ENCODE measurements at places on chromosomes 4 and X.
A peak's percentile ranks its signal among the peaks of the same experiment; 100 is the strongest.

DNA sequence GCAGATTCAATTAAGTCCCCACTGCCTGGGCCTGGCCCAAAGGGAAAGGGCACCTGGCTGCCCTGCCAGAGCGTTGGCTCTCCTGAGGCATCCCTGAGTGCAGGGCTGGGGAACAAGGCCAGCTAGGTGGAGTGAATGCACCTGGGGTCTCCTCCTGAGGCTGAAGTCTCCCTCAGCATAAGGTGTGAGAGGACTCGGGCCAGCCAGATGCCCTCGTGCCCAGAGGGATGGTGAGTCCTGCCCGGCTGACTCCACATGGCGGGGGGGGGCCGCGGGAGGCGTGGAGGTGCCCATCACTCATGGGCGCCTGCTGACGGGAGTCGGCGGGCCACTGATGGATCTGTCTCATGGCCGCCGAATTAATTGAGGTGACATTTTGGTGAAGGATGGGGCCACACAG, 87.8 kb downstream of the GATB start:
- no peak overlapping the region for H3K4me3 ChIP-seq
- no peaks in the 10 kb centered on the region for H3K4me1 ChIP-seq
- peaks cover 18% of the 10 kb centered on the region for H3K36me3 ChIP-seq

- no peaks in the 10 kb centered on the region for H3K27me3 ChIP-seq
- no peak overlapping the region for H3K4me3 ChIP-seq
- H3K27ac ChIP-seq: peak overlapping the region; percentile 90
- DNase-seq: no peak
Measured at GRCh38 chrX:65601126-65601525, 66.3 kb upstream of the MSN start.

DNA sequence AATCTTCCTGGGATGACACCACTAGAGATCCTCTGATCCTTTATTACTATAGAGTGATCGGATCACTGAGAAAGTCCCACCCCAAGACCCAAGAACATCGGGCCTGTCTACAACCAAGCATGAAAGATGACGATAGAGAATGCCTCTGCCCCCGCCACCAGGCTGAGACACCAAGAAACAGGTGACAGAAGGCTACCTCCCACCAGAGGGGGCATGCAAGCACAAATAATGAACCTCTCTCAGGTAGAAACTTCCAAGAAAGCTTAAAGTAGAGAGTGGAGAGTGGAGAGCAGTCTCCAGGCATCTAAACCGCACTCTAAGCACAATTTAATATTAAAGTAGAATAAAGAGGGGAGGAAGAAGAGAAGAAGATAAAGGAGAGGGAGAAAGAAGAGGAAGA, 402.6 kb downstream of the INPP4B start:
- H3K27ac ChIP-seq: no peak overlapping the region
- no peak for DNase-seq
- H3K4me1 ChIP-seq: no peaks in the 10 kb centered on the region

- no peak overlapping the region for H3K27ac ChIP-seq
- H3K27me3 ChIP-seq: no peaks in the 10 kb centered on the region
- H3K36me3 ChIP-seq: no peaks in the 10 kb centered on the region
- H3K4me1 ChIP-seq: no peaks in the 10 kb centered on the region
- DNase-seq: no peak
Measured at GRCh38 chrX:100090931-100091330, 319.1 kb downstream of the PCDH19 start.

- no peak overlapping the region for H3K4me3 ChIP-seq
- no peaks in the 10 kb centered on the region for H3K36me3 ChIP-seq
- DNase-seq: no peak
- no peaks in the 10 kb centered on the region for H3K27me3 ChIP-seq
Measured at GRCh38 chrX:9258421-9259104, 206.3 kb upstream of the TBL1X start.

DNA sequence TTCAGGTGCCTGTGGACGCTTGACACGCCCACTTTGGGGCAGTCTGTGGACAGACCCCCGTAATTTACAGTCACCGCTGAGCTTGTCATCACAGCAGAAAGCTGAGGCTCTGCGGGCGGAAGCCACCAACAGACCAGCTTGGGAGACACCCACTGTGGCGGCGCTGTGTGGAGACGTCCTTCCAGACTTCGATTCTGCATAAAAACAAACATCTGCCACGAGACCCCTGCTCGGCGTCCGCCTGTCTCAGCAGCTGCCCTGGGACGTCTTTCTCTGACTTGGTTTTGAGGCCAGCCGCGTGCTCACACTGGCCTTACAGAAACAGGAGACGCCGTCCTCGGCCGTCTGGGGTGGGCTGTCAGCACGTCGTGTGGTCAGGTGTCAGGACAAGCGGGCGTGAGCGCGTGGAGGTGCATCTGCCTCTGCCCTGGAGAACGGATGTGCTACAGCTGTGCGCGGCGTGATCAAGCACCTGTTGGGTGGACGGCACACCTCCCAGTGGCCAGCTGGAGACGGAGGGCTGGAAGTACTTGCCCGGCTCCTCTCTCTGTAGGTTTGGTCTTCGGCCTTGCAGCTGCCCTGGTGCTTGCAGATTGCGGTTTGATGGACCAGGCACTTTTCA, 37.5 kb downstream of the PIGG start:
- no peaks in the 10 kb centered on the region for H3K4me1 ChIP-seq
- no peaks in the 10 kb centered on the region for H3K36me3 ChIP-seq
- no peak for DNase-seq

GRCh38 chr4:155975511-155975910, 21.8 kb upstream of the CTSO start:
- DNase-seq: no peak
- no peak overlapping the region for H3K4me3 ChIP-seq
- H3K4me1 ChIP-seq: no peaks in the 10 kb centered on the region
- no peaks in the 10 kb centered on the region for H3K27me3 ChIP-seq
- H3K27ac ChIP-seq: no peak overlapping the region
- H3K36me3 ChIP-seq: no peaks in the 10 kb centered on the region

GRCh38 chr4:87543835-87544461, 14.8 kb upstream of the SPARCL1 start:
- H3K27me3 ChIP-seq: no peaks in the 10 kb centered on the region
- H3K4me3 ChIP-seq: no peak overlapping the region
- H3K27ac ChIP-seq: no peak overlapping the region
- no peak for DNase-seq
- H3K4me1 ChIP-seq: no peaks in the 10 kb centered on the region
- H3K36me3 ChIP-seq: no peaks in the 10 kb centered on the region

DNA sequence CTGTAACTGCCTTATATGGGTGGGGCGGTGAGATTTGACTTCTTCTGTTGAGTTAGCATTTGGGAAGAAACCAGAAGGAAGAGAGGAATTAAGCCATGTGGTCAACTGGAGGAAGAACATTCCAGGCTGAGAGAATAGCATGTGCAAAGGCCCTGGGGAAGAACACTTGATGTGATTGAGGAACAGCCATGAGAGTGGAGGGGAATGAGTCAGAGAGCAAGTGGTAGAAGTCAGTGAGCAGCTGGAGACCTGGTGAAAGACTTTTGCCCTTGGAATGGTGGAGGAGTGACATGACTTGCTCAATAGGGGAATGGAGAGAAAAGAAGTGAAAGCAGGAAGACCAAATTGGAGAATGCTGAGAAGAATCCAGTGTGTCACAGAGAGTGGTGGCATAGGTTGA, 327.8 kb upstream of the HAND2 start:
- no peak overlapping the region for H3K4me3 ChIP-seq
- H3K27me3 ChIP-seq: no peaks in the 10 kb centered on the region
- no peaks in the 10 kb centered on the region for H3K4me1 ChIP-seq
- DNase-seq: no peak
- no peak overlapping the region for H3K27ac ChIP-seq

GRCh38 chrX:36414056-36414455, 494.5 kb downstream of the CFAP47 start:
- no peak overlapping the region for H3K4me3 ChIP-seq
- H3K36me3 ChIP-seq: no peaks in the 10 kb centered on the region
- H3K4me1 ChIP-seq: no peaks in the 10 kb centered on the region
- no peaks in the 10 kb centered on the region for H3K27me3 ChIP-seq

DNA sequence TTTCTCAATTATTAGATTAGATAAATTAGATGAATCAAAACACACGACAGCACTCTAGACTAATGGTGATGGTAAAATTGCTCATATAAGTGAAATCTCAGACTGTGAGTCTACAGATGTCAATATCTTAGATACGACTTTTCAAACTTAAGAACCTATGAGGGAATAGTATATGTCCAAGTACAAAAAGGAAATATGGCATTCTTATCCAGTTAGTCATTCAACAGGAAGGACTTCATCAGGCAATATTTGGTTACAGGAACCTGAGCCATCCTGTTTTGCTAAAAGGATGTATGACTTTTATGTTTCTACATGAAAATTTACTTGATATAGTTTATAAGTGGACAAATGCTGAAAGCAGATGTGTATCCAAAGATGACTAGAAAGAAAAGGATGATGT, 107.0 kb downstream of the CT47B1 start:
- no peak overlapping the region for H3K4me3 ChIP-seq
- no peak for DNase-seq
- no peaks in the 10 kb centered on the region for H3K36me3 ChIP-seq

DNA sequence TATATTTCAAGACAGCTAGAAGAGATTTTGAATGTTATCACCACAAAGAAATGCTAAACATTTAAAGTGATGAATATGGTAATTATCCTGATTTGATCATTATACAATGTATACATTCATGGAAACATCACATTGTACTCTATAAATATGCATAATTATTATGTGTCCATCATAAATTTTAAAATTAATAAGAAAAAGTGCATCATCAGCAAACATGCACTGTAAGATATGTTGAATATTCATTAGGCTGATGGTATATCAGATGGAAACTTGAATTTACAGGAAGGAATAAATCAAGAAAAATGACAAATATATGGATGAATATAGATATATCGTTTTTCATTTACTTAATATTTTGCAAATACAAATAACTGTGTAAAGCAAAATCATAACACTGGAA, 812.1 kb upstream of the INTU start:
- H3K4me3 ChIP-seq: no peak overlapping the region
- H3K27ac ChIP-seq: no peak overlapping the region
- no peaks in the 10 kb centered on the region for H3K36me3 ChIP-seq
- no peaks in the 10 kb centered on the region for H3K27me3 ChIP-seq
- H3K4me1 ChIP-seq: no peaks in the 10 kb centered on the region

GRCh38 chr4:72629540-72629939, 60.5 kb upstream of the ADAMTS3 start:
- H3K27me3 ChIP-seq: no peaks in the 10 kb centered on the region
- H3K27ac ChIP-seq: no peak overlapping the region
- H3K4me3 ChIP-seq: no peak overlapping the region
- no peak for DNase-seq
- H3K4me1 ChIP-seq: no peaks in the 10 kb centered on the region

DNA sequence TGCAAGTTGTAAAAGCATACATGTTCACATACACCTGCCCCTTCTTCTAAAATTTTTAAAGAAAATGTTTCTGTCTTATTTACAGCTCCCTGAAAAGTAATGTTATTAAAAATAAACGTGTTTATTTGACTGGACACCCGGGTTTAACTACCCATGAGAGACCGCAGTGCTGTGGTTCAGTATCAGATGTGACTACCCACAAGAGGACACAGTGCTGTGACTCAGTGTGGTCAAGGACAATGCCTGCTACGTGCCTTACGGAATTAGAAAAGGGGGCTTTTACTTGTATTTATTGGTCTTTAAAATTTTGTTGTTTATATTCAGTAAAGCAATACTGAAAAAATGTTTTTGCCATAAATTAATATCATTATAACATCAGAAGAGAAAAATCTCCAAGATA, 641.4 kb downstream of the TRIML1 start:
- H3K36me3 ChIP-seq: no peaks in the 10 kb centered on the region
- no peaks in the 10 kb centered on the region for H3K27me3 ChIP-seq
- DNase-seq: no peak
- H3K4me1 ChIP-seq: no peaks in the 10 kb centered on the region

- H3K27me3 ChIP-seq: no peaks in the 10 kb centered on the region
- no peak for DNase-seq
- H3K36me3 ChIP-seq: no peaks in the 10 kb centered on the region
- H3K27ac ChIP-seq: no peak overlapping the region
Measured at GRCh38 chr4:120491481-120491880, 424.8 kb upstream of the MAD2L1 start.

GRCh38 chrX:30822764-30823163, 66.3 kb downstream of the TAB3 start:
- H3K4me3 ChIP-seq: no peak overlapping the region
- H3K27ac ChIP-seq: no peak overlapping the region
- H3K27me3 ChIP-seq: no peaks in the 10 kb centered on the region
- no peaks in the 10 kb centered on the region for H3K4me1 ChIP-seq

DNA sequence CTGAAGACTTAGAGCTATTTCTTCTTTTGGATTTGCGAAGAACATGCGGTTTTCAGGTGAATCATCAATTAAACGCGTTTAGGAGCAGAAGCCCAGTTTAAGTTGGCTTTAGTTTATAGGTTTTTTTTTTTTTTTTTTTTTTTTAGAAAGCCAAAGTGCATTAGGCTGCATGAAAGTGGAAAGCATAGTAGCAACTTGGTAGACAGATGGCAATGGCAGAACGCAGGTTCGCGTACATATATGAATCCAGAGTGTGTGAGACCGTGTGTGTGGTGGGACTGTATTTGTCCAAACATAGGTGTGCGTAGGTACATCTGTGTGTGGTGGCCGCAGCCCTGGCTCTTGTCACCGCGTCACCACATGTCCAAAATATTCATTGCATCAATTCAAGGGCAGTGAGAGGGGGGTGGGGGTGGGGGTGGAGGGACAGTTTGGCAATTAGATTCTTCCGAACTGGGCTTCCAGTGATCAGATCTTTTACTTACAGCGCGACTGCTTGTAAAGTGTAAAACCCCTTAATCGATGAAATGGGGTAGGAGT, 901 bp downstream of the JADE1 start:
- DNase-seq: peak; percentile 23
- no peaks in the 10 kb centered on the region for H3K36me3 ChIP-seq
- H3K4me3 ChIP-seq: peak overlapping the region; percentile 97
- no peaks in the 10 kb centered on the region for H3K27me3 ChIP-seq
- H3K27ac ChIP-seq: peak overlapping the region; percentile 98

DNA sequence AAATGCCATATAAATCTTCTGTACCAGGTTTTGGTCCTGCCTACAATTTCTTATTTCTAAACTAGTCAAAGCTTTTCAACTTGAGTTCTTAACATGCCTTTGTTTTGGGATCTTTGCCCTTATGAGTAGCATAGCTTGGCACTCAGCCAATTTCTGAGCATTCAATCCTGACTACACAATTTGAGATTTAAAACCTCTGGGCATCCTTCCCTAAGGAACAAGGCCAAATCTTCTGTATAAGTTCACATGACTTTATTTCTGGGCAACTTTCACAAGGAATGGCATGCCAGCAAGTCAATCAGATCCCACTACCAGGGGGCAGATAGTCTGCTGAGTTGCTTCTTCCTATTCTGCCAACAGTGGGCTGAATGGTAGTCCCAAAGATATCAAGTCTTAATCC, 254.2 kb downstream of the ADAMTS3 start:
- no peak for DNase-seq
- no peaks in the 10 kb centered on the region for H3K4me1 ChIP-seq
- H3K36me3 ChIP-seq: no peaks in the 10 kb centered on the region
